ENCODE measurements at places on chromosomes 1 and 21. TPM values are rescaled to one million over a fixed set of nuclear protein-coding genes. Genes with fewer than 3 reads are reported as not detected.

DNA sequence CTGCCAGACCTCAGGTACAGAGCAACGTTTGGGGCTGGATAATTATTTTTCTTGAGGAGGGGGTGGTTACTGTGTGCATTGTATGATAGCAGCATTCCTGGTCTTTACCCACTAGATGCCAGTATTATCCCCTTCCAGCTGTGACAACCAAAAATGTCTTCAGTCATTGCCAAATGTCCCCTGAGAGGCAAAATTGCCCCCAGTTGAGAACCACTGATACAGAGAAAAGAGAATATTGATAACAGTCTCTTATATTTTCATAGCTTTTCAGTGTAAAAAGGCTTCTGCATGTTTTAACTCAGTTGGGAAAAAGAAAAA lies 51.8 kb upstream of the SYT14 start:
- no peak for DNase-seq

- DNase-seq: no peak
Measured at GRCh38 chr1:30258876-30259275, 464.5 kb downstream of the MATN1 start.

CD1B gene
- total RNA-seq: not detected

DNA sequence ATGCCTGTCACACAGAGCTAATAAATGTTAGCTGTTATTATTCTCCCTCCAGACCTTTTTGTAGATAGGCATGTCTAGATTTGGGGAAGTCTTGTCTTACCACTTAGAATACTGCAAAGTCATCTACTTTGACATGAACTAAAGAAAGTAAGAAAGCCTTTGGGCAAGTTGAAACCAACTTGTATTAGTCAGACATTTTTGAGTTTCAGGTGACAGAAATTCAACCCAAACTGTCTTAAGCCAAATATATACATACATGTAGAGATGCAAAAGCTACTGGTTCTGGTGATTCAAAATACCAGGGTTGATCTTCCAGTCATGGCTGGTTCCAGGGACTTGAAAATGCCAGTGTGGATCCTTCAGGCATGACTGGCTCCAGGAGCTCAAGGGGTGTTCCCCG lies 276.8 kb upstream of the TMEM51 start:
- no peak for DNase-seq

GRCh38 chr1:223844787-223845036 lies 1.0 kb downstream of the TP53BP2 start:
- peak; percentile 65 for DNase-seq

DNA sequence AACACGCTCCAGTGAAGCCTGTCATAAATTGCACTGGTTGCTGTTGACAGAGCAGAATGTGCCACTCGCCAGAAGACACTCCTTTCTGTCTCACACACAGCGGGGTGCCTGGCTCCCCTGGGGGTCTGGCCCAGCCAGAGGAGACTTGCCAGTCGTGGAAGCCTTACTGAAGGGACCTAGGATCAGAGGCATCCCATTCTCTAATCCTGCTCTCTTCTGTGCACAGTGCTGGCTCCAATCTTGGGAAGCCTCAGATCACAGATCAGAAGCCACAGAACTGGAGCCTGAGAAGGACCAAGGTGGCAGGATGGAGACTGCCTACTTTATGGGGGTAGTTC lies 1.4 kb downstream of the SLC9A1 start:
- DNase-seq: no peak
